ENCODE measurements at places on chromosomes 6 and 20.

DNA sequence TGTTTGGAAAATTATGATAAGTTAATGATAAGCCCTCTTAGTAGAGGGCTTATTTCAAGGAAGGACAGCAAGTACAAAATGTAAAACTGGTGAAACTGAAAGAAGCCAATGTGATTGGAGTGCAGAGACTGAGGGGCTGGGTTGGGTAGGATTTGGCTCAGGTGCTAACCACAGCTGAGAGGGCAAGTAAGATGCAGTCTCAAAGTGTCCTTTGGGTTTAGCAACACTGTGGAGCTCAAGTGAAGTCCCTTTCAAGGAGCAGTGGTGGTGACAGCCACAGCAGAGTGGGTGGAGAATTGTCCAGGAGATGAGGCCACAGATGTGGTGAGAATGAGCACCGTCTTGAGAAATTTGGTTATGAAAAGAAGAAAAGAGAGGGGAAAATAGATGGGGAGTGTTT, 181.4 kb downstream of the AKAP7 start:
- no peak for DNase-seq

- no peak for DNase-seq
Measured at GRCh38 chr6:123418071-123418470, 218.7 kb downstream of the TRDN start.

- DNase-seq: no peak
Measured at GRCh38 chr6:143741480-143741879, 63.7 kb downstream of the PHACTR2 start.

DNA sequence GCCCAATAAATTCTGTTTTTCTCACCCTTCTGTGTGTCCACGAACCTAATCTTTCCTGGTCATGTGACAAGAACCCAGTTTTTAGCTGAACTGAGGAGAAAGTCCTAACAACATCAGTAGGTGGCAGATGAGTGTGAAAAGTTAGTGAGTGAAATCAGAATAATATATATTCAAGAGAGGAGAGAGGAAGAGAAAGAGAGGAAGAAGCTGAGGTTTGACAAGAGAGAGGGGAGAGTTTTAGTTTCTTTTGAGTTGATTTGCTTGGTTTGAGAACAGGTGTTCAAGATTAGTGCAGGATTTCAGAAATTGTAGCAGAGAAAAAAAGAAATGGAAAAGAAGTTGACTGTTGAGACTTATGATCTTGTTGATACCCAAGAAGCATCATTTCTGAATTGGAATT, 930.5 kb upstream of the FLRT3 start:
- DNase-seq: no peak

DNA sequence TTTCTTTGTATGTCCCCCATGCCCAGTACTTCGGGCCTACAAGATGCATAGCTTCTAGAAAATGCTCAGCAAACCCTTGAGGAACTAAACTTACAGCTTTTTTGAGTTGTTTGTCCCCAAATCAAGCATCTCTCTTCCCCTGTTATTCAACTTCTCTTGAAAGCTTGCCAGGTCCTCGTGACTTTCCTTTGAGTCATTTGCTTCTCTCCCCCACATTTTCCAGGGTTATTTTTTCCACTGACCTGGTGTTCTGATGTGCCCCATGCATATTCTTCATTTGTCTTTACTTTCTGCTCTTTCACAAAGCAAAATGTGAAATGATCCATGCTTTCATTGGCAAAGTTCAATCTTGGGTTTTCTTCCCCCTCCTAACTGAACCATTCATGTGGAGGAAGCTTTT, 204.8 kb downstream of the TFAP2A start:
- peak; percentile 55 for DNase-seq

- no peak for DNase-seq
Measured at GRCh38 chr6:157169226-157169625, 154.1 kb downstream of the TMEM242 start.

- peak; percentile 80 for DNase-seq
Measured at GRCh38 chr20:4045741-4046140, 30.4 kb upstream of the RNF24 start.

GRCh38 chr6:73139681-73140383, 85.5 kb downstream of the KHDC1L start:
- no peak for DNase-seq

GRCh38 chr6:23027281-23027680, 457.9 kb downstream of the HDGFL1 start:
- DNase-seq: no peak

DNA sequence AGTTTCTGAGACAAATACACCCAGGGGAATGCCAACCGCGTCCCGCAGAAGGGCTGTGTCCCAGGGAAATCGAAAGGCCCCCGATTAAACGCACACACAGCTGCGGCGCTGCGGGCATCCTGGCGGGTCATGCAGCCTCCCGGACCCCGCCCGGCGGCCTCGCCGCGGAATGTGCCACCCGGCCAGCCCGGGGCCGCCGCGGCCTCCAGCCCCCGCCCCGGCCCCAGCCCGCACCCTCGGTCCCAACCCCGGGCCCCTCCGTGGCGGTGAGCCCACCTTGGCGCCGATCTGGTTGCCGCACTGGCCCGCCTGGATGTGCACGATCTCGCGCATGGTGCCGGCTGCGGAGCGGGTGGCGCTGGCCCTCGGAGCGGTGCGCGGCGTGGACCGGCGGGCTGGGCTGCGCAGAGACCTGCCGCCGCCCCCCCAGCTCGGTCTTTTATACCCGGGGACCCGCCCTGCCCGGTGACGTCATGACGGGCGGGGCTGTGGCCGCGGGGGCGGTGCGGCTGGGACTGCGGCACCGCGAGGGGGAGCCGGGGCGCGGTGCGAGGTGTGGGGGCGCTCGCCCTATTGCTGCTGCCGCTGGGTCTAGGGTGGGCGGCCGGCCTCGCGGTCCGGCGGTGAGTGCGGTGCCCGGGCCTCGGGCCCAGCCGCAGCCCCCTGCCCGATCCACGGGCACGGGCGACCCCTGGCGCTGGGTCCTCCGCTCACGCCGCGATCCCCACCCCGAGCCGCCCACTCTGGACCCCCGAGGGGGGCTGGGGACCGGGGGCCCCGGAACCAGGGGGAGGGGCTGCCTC, at the start of gene TUBB2A:
TUBB2A (minus strand) TSS at position 414 of the 803 bp plus-strand sequence; CDS start at position 333, 81 bp downstream.
- no peak for DNase-seq

GRCh38 chr6:16969699-16970655, 131.9 kb upstream of the STMND1 start:
- no peak for DNase-seq

DNA sequence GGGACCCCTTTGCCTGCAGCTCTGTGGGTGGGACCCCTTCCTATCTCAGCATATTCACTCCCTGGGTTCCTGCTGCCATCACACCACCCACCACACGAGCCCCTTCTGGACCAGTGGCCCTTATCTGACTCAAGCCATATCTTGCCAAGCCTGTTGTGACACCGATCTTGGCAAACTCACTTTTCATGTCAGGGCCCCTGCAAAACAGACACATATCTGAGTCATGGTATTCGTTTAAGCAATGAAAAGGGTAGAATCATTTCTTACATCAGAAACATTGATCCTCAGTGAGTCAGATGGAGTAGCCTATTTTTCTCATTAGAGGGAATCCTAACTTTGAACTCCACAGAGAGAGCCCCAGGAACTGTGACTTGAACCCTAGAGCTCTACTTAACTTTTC, 10.6 kb downstream of the RAET1E start:
- peak; percentile 89 for DNase-seq

- no peak for DNase-seq
Measured at GRCh38 chr6:155443168-155443567, 12.5 kb downstream of the NOX3 start.

- DNase-seq: no peak
Measured at GRCh38 chr20:57699395-57699794, 10.4 kb downstream of the PMEPA1 start.

DNA sequence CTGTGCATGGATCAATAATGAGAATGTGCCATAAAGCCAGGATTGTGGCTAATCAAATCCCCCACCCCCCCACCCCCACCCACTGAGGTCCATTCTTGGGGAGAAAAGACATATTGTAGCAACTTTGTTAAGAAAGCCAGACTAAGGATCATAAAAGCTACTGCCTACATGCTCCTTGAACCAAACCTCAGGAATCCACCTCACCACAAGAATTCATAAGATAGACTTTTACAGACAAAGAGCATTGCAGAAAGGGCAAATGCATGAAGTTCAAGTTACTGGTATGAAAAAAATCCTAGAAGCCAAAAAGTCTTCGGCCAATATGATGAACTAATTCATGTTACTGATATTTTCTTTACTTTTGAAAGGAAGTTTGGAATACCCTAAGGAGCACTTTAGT, 187.9 kb upstream of the ARID1B start:
- DNase-seq: no peak

DNA sequence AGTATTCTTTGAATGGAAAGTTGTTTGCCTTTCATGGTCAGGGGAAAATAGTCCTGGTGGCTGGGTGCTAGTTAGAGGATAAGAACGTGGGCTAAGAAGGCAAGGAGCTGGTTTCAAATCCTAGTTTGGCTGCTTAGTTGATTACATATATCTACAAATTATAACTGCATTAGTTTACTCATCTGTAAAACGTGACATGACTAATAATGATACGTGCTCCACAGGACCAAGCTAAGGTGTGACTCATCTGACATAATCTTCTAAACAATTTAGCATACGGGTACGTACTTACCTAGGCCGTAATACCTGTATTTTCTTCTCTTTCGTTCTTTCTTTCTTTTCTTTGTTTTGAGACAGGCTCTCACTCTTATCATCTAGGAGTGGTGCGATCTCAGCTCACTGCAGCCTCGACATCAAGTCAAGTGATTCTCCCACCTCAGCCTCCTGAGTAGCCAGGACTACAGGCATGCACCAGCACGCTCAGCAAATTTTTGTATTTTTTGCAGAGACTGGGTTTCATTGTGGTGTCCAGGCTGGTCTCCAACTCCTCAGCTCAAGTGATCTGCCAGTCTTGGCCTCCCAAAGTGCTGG, 1274.2 kb upstream of the GJE1 start:
- no peak for DNase-seq

GRCh38 chr6:53309901-53310300, 38.8 kb downstream of the ELOVL5 start:
- DNase-seq: no peak

GRCh38 chr6:125974214-125974866, 12.0 kb upstream of the TRMT11 start:
- DNase-seq: no peak

- no peak for DNase-seq
Measured at GRCh38 chr20:24166412-24166811, 177.8 kb upstream of the GGTLC1 start.

GRCh38 chr6:44003345-44004061, 123.7 kb downstream of the MRPL14 start:
- no peak for DNase-seq

- DNase-seq: no peak
Measured at GRCh38 chr20:6485351-6485750, 282.1 kb upstream of the BMP2 start.

DNA sequence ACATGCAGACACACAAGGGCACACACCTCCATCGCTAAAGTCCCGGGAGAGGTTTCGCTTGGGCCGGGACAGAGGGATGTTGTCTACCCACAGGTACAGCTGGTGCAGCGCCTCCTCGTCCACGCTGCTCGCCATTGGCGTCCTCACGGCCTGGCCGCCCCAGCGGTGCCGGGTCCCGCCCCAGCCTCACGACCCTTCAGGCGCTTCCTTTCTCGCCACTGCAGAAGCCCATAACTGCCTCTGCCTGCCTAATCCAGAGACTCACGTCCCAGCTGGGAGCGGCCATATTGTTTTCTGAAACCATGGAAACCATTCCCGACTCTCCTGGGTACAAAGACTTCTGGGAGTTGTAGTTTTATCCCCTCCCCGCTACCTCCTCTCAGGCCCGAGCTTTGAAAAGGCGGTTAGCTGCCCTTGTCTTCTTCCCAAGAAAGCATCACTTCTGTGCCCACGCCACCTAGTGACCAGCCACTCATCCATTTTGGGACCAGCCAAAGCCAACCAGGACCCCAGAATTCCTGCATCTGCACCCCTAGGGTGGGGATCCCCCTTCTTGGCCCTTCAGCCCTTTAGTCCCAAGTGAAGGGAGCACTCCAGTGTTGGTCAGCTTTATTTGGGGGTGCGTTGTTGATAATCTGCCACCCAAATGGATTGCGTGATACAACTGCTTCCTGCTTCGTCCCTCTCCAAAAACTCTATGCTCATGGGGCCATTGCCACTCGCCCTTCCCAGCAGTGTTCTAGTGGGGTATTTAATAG, at the start of gene SPEF1:
SPEF1 (minus strand) TSS at position 296 of the 758 bp plus-strand sequence; CDS start at position 135, 161 bp downstream.
- peak; percentile 89 for DNase-seq

DNA sequence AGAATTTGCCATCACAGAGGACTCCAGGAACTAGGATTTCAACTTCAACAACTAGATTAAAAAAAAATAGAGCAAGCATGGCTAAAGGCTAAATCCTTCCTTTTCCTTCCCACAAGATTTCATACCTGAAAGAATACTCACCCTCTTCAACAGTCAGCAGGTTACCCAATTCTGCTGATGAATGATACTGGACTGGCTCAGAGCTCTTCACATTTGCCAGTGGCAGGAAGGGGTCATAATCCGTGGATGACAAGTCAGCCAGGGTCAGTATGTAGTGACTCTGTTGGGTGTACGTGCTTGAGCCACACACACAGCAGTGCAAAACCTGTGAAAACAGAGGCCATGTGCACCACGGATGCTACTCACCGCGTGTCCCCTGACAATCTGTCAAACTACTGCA, 152.9 kb downstream of the INSM1 start:
- DNase-seq: peak; percentile 74

DNA sequence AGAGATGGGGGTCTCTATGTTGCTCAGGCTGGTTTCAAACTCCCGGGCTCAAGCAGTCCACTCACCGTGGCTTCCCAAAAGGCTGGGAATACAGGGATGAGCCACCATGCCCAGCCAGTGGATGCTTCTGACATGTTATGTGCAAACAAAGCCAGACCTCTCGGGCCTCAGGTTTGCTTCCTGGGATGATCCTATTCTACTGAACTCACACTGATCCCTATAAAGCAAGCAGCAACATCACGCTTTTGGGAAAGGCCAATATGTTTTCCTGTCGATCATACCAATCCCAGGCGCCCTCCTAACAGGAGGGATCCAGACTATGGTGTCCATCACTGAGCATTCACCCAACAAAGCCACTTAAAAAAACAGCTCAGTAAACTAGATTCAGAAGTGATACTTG, 60.2 kb downstream of the CSE1L start:
- DNase-seq: no peak

DNA sequence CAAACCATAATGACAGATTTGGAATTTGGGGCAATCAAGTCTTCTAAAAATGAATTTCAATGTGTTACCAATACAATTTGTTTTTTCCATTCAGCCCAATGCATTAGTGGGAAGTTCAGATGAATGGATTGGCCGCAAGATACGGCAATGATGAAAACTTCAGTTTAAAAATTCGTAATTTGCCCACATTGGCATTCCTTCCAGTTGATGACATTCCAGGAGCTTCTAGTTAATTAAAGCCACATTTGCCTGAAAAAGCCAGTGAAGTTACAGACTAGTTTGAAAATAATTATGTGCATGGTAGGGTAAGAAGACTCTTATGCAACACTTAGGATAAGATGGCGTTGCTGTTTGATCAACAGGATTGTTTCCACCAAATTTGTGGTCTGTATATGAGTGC, 46.2 kb downstream of the NHLRC1 start:
- DNase-seq: no peak

DNA sequence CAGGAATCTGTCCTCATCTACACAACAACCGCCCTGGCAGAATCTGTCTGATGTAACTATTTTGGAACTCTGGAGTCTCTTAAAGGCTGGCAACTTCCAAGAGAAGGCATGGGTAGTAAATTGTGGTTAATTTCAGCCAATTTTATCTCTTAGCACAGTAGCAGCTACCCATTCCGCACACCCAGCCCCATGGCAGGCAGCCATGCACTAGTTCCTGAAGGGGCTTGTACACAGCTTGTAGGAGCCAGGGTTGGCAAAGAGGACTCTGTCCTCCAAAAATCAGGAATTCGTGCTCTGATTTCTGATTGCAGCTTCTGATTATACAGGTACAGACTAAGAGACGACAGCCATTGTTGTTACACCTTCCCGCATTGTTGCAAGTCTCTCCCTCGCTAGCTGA, 155.9 kb downstream of the RNF144B start:
- no peak for DNase-seq
